ENCODE measurements at places on chromosomes 3 and 15.

- no peak for DNase-seq
Observed at GRCh38 chr15:66670175-66670574, 31.9 kb upstream of the SMAD6 start.

DNA sequence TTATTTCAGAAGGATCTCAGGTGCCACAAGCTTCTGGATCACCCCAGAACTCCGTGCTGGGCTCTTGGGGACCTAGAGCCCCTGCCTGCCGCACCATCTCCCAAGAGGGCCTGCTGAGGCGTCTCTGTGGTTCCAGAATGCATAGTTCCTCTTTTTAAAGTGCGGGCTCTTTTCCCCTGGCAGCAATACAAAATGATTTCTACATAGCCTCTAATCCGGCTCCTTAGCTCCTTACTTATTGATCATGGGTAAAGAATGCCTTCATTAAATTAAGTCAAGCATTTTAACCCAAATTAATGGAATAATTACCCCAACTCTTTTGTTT, 121.9 kb downstream of the ATP10A start:
- no peak for DNase-seq

DNA sequence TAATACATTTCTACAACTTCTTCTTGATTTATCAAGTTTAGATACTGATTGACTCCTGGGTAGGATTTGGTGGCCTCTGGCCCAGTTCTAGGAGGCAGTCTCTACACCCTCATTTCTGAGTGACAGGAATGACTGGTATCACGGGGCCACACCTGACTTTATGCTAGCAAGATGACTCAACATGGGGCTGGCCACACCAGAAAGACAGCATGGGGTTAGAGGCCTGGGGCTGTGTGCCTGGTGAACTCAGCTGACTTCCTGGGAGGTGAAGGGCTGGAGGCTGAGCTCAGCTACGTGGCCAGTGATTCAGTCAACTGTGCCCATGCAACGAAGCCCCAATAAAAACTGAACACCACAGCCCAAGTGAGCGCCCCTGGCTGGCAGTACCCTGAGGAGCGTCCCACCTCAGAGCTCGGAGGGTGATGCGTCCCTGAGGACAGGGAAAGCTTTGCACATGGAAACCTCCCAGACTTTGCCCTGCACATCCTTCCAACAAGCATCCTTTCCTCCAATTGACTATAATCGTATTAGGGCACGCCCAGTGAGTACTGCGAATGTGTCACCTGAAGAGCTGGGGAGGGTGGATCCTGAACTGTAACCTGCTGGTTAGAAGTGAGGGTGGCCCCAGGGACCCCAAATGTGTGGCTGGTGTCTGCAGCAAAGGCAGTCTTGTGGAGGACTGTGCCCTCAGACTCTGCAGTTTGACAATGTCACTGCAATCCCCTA, 57.2 kb downstream of the NIPA2 start:
- DNase-seq: no peak

GRCh38 chr3:11029948-11030347, 37.4 kb downstream of the SLC6A1 start:
- no peak for DNase-seq

DNA sequence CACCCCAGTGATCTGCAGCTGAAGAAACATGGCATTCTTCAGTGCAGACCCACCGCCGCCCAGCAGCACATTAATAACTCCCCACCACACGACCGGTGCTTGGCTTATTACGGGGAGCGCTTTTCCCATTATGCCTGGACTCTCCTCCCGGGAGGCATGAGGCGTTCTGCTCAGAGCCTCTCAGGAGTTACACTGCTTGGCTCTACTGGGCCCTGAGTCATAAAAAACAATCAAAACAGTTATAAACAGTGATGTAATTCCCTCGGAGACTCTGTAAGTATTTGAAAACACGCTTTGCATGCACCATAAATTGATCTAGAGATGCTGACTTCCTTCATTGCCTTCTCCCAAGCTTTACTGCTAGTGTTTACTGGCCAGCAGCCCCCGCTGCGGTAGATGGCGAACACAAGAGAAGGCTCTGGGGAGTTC, 77.1 kb upstream of the SNRPA1 start:
- DNase-seq: no peak

GRCh38 chr3:168325684-168326083, 230.0 kb upstream of the GOLIM4 start:
- no peak for DNase-seq

GRCh38 chr3:17844236-17844635, 101.8 kb upstream of the TBC1D5 start:
- no peak for DNase-seq

GRCh38 chr15:35054380-35054779, 30.7 kb downstream of the NANOGP8 start:
- no peak for DNase-seq

DNA sequence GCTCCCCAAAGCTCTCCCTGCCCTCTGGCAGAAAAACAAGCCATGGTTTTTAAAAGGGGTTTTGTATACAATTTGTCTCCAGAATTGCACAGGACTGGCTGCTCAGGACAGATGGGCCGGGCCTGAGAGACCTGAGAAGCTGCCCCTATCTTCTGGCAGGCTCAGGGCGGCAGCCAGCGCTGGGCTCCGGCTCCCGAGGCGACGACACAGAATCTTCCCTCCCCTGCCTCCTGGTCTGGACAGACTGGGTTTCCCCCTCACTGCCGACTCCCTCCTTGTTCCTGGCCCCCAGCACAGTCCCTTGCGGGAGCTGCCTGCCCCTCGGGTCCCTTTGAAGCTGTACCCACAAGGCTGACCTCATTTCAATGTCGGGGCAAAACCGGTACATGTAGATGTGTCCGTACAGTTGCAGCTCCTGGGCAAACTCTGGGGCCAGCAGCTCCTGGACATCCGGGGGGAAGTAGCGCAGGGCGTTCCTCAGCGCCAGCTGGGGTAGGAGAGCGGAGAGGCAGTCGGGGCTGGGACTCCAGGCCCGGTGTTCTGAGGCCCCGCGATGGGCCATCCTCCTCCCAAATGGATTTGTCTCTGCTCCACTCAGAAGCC, 7.2 kb downstream of the UROC1 start:
- no peak for DNase-seq
